ENCODE measurements at places on chromosomes 2 and 18. TPM values are rescaled to one million over a fixed set of nuclear protein-coding genes. Genes with fewer than 3 reads are reported as not detected.

The PLGLB1 gene
- 1.1 TPM for total RNA-seq

The ZSCAN30 gene
- total RNA-seq, result 13.9 TPM

GRCh38 chr2:74525717-74526648 is at the start of gene DQX1:
TSS of gene DQX1 (minus strand) at chr2:74526231. CDS start at chr2:74525729, 502 bp downstream.
- no peak for DNase-seq
- H3K4me3 ChIP-seq, result no peak within 1 kb of the TSS
- H3K4me1 ChIP-seq, result peaks cover 18% of the 10 kb centered on the region
- H3K36me3 ChIP-seq, result peaks cover 22% of the 10 kb centered on the region

GRCh38 chr18:24055878-24056277 is 41.3 kb downstream of the TTC39C start:
- no peak for DNase-seq
- no peaks in the 10 kb centered on the region for H3K36me3 ChIP-seq
- no peaks in the 10 kb centered on the region for H3K4me1 ChIP-seq
- H3K27me3 ChIP-seq, result no peaks in the 10 kb centered on the region
- H3K27ac ChIP-seq, result peak overlapping the region; percentile 30

GRCh38 chr2:169472249-169472648 is 7.0 kb upstream of the BBS5 start:
- no peaks in the 10 kb centered on the region for H3K4me1 ChIP-seq
- no peak for DNase-seq
- no peak overlapping the region for H3K4me3 ChIP-seq

Data from sigmoid colon (tissue), 7 donors.